Cardiac fibroblast (primary cell): ENCODE measurements at places on chromosomes 2 and 18.
A peak's percentile ranks its signal among the peaks of the same experiment; 100 is the strongest.

DNA sequence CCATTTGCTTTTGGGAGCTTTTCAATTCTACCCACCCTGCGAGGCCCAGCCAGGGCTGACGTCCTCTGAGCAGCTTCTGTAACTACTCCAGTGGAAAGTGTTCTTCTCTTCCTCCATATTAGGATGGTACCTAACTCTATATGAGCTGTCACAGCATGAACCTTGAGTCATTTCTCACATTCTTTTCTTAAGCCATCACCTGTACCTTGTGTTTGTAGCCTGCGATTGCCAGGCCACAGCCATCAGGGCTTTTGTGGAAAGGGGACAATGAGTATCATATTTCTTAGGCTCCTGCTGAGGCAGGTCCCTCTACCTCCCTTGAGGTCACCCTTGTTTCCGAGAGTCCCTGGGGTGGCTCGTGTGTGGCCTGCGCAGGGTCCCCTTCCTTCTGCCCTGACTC is 144.5 kb upstream of the DLX2 start:
- no peak for DNase-seq

GRCh38 chr2:15858466-15858865 is 81.9 kb upstream of the MYCN start:
- no peak for DNase-seq

DNA sequence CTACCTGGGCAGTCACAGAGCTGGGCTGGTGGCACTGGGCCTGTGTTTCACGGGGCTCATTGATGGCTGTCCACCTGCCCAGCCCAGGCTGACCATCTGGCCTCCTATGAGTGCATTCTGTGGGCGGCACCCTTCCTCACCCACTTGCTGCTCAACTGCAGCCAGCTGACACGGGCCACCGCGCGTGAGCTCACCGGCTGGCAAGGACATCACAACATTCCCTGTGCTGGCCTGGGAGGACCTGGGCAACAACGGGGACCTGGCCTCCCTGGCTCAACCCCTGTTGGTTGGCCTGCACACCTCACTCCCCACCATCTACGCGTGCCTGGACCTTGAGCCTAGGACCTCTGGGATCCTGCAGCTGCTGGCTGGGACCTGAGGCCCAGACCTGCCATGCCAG is 98.2 kb upstream of the DTNA start:
- DNase-seq, result no peak

DNA sequence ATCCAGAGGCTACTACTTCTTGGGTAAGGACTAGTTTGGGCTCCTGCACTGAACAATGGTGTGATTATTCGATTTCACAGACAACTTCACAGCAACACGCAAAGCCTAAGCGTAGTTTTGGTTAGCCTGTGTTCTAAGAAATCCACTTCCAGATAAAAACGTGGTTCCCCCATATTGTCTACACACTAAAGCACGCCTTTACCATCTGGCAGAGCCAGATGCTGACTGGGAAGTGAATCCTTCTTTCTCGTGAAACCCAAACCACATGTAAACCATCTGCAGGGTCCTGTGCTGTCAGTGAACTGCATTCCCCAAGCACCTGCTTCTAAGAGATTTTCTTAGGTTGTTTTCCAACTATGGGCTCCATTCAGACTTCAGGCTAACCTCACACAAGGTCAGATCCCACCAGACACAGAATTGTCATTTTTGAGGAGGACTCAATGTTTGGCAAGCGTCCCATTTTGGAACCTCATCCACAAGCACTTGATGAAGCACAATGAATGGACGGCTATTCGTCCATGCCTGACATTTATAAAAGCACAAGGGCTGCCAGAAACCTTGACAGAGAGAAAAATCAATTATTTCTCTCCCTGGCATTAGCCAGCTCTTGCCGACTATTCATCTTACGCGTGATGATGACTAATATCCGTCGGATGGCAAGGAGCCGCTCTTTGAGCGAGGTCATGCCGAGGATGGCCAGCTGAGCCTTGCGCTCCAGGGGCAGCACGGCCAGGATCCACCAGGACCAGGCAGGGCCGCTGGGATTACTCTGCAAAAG is 38.4 kb downstream of the LONRF2 start:
- no peak for DNase-seq

- DNase-seq, result peak; percentile 81
Observed at GRCh38 chr2:163191372-163191771, 352.8 kb upstream of the KCNH7 start.

DNA sequence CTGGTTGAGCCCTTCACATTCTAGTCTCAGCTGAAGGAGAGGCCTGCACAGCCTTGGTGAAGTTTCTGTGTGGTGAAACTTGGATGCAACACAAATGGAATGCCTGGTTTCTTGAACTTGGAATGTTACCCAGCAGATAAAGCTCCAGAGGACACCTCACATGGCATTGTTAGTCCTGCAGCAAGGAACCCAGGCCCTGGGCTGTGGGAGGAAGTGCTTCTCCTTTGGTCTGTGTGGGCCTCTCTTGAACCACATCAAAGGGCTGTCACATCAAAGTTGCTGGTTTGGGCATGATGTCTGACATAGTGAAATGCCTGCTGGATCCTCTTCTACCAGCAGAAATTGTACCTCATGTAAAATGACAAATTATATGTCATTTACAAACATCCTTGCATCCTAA is 198.5 kb downstream of the FHOD3 start:
- DNase-seq, result no peak

DNA sequence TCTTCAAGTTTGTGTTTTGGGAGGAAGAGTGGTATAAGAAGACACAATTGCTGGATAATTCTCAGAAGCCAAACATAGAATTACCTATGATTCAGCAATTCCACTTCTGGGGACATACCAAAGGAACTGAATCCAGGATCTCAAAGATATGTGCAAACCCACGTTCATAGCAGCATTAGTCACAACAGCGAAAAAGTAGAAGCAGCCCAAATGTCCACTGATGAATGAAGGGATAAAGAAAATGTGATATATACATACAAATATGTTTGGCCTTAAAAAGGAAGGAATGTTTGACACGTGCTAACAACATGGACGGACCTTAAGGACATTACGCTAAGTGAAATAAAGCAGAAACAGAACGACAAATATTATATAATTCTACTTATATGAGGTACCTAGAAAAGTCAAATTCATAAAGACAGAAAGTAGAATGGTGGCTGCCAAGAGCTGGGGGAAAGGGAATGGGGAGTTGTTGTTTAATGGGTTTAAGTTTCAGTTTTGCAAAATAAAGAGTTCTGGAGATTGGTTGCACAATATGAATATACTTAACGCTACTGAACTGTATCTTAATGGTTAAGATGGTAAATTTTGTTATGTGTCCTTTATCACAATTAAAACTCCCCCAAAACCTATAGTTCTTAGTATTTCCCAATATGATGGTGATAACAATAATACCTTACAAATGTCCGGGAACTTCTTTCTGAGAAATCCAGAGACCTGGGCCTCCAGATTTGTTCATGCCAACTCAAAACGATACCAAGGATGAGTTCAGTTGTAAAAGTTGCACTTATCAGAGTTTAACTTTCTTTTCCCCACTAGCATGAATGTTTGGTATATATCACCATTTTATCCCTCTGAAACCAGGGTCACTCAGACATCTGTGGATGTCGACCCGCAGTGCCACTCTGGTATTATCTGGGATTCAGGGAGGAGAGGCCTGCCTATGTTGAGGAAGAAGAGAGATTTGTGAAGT is 33.7 kb upstream of the WIPF1 start:
- peak; percentile 92 for DNase-seq

- DNase-seq, result no peak
Observed at GRCh38 chr18:69717586-69717985, 230.1 kb downstream of the CD226 start.

DNA sequence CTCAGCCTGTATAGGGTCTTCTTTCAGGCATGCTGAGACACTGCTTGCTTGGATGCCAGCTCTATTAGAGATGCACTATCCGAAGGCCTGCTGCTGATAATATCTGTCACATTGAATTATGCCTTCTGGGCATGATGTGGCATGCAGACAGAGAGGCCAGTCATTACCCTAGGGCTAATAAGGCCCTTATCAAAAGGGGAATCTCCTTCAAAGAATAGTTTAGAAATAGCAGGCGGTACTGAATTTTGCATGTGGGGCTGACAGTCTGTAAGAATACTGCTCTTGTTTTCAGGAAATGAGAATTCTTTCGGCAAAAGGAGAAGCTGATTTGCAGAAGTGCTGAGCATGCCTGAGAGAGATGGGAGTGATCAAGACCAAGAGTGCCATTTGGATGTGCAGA is 13.1 kb upstream of the LHCGR start:
- DNase-seq, result no peak

DNA sequence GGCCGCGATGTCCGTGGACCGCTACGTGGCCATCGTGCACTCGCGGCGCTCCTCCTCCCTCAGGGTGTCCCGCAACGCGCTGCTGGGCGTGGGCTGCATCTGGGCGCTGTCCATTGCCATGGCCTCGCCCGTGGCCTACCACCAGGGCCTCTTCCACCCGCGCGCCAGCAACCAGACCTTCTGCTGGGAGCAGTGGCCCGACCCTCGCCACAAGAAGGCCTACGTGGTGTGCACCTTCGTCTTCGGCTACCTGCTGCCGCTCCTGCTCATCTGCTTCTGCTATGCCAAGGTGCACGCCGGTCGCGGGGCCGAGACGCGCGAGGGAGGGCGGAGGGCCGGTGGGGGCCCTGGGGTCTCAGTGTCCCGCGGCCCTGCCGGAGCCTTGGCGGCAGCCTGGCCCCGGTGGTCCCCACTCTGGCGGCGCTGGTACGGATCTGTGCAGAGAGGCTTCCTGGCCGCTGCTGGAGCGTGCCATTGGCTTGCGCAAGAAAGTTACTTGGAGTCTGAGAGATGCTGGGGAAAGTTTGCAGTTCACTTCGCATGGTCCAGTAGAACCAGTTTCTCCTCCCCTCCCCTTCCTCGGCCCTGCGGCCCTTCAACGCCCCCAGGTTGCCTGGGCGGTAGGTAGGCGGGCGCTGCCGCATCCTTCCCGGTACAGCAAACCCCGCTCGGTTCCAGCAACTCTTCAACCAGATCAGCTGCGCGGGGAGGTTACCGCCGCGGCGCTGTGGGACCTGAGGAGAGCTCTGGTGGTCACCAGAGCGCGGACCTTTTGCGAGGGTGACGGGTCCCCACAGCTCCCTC is 1.5 kb downstream of the GALR1 start:
- DNase-seq, result no peak

- DNase-seq, result no peak
Observed at GRCh38 chr2:21095178-21095577, 28.6 kb upstream of the TDRD15 start.

DNA sequence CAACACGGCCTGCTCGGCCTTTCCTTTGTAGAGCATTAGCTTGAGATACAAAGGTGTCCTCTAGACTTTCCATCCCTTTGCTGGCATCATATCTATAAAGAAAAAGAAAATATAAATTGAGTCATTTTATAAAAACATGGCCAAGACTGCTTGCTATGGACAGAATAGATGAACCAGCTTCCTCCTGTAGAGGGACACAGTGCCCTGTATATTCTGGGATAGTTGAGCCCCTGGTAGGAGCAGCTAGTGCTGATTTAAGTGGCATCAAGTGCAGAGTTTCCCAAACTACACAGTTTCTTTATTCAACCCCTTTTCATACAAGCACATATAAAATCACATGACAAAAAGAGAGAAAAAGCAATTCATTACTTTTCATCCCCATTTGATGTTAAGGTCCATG is 47.9 kb downstream of the GEMIN6 start:
- no peak for DNase-seq

DNA sequence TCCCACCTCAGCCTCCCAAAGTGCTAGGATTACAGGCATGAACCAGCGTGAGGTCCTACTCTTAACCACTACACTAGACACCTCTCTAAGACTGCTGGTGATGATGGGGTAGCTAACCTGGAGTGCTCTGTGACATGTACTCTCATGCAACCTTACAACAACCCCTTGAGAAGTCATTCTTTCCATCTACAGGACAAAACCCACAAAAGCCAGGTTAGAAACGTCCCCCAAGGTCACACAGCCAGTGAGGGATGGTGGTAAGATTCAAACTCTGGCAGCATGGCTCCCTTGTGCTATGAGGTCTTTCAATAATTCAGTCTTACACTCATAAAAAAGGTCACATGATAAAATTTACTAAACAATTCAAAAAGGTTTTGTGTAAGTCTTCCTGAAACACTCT is 94.8 kb upstream of the SERTAD2 start:
- DNase-seq, result no peak

DNA sequence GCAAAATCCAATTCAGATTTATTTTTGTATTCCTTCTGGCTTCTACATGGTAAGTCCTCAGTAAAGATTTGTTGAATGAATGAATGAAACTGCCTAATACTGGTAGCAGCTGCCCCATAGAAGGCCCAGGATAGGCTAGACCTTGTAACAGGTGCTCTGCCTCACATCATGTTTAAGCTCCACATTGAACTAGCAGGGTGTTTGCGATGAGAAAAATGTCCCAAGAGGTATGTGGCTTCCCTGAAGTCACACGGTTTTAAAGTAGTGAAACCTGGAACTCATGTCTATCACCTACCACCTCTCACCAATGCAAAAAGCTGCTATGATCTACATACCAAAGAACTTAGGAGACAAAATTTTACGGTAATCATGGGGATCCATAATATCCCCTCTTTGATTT is 765 bp upstream of the LHCGR start:
- DNase-seq, result no peak

DNA sequence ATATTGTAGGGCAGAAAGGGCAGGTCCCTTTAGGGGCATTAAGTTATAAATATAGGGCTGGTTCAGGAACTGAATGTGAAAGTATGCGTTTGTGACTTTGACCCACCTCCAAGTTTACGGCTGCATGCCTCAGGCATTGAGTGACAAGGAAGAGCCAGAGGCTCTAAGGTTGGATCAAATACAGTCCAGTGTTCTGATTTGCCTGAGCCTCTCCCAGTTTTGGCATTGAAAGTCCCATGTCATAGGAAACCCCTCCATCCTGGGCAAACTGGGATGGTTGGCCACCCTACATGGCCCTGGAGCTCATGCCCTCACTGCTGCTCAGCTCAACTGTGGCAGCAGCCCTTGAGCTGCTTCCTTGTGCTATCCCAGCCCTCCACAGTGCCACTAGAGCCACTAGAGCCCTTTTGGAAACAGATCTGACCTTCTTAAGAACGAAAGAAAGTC is 29.9 kb downstream of the HK2 start:
- no peak for DNase-seq

DNA sequence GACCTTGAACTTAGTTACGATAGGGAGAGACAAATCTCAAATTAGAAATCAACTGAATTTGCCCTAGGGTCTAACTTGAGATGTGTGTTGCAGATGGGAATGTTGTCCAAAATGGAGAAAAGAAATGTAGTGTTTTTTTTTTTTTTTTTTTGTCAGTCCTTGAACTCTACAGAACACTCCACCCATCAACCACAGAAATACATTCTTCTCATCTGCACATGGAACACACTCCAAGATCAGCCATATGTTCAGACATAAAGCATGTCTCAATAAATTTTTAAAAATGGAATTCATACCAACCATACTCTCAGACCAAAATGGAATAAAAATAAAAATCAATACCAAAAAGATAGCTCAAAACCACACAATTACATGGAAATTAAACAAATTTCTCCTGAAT is 526.5 kb downstream of the FBXO15 start:
- DNase-seq, result no peak

GRCh38 chr2:45339253-45339652 is 271.8 kb downstream of the SRBD1 start:
- no peak for DNase-seq
